ENCODE measurements at places on chromosomes 16 and 17. TPM values are rescaled to one million over a fixed set of nuclear protein-coding genes. Genes with fewer than 3 reads are reported as not detected.

PLA2G10 gene
- polyA plus RNA-seq: not detected

C16orf86 gene
- polyA plus RNA-seq: 3.1 TPM

CIBAR2 gene
- 6.9 TPM for polyA plus RNA-seq

TP53I13 gene
- polyA plus RNA-seq: 28.0 TPM
